ENCODE measurements at places on chromosomes 6 and 20. TPM values are rescaled to one million over a fixed set of nuclear protein-coding genes. Genes with fewer than 3 reads are reported as not detected.
A peak's percentile ranks its signal among the peaks of the same experiment; 100 is the strongest.

DNA sequence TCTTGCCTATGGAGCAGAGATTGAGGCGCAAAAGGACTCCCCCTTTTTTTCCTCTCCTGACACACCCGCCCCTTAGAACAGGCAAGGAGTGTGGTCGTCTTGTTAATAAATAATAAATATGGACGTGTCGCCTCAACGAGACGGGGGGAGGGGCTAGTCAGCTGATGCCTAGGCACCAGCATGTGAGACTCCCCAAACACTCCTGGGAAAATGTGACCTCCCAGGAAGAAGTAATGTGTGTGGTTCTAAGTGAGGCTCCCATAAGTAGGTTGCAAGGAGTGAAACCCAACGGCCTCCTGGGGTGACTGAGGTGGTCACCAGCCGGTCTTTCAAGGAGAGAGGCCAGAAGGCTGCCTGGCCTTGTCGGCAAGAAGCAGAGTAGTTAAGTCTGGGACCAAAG is 1.1 kb upstream of the FAXC start:
- no peak for DNase-seq

GRCh38 chr20:51195419-51195901 is 172.6 kb upstream of the KCNG1 start:
- DNase-seq = no peak

The MAS1L gene
- total RNA-seq = not detected

- DNase-seq = no peak
These were observed 26.4 kb upstream of the ADRM1 start for GRCh38 chr20:62276439-62276838.

The KIF6 gene
- total RNA-seq = 0.17 TPM

The BACH2 gene
- 265 TPM for total RNA-seq

DNA sequence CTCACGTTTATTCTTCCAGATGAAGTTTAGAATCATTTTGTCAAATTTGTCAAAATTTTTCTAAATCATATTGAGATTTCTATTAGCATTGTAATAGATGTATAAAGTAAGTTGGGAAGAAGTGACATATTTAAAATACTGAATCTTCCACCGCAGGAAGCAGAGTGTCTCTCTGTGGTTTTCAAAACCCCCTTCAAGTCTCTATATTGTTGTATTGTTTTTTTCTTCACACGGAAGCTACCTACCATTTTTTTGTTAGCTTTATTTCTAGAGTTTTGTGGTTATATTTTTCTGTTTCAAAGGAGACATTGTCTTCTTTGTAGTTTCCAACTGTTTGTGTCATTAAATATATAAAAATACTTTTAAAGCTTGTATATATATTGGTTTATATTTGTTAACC is 188.6 kb downstream of the ZDHHC14 start:
- peak; percentile 59 for DNase-seq

GRCh38 chr6:33195304-33196165 is 3.3 kb upstream of the COL11A2 start:
- DNase-seq = no peak

- DNase-seq = no peak
These were observed 242.7 kb downstream of the MYLK4 start for GRCh38 chr6:2508071-2508470.

- DNase-seq = no peak
These were observed 44.0 kb downstream of the PAK5 start for GRCh38 chr20:9794831-9795230.

- DNase-seq = no peak
These were observed 156.0 kb upstream of the FAM83B start for GRCh38 chr6:54690596-54690995.

DNA sequence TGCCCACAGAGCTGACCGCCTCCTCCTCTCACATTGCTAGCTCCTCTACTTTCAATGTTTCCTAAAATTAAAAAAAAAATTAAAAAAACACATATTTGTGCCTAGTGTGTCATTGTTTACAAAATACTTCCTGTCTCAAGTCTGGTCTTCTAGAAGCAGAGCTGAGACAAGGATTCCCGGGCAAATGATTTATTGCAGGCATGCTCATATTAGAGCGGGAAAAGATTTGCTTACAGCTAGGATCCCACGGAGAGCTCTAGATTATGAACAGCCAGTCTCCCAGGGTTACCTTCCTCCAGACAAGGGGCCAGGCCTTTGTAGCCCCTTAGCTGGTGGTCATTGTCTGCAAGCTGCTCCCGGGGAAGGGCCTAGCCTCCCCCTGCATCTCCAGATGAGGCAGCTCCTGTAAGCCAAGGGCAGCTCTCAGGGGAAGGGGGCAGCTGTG is 9.4 kb downstream of the PACSIN1 start:
- DNase-seq = no peak

- DNase-seq = no peak
These were observed 222.9 kb downstream of the UBE3D start for GRCh38 chr6:82842721-82843120.

DNA sequence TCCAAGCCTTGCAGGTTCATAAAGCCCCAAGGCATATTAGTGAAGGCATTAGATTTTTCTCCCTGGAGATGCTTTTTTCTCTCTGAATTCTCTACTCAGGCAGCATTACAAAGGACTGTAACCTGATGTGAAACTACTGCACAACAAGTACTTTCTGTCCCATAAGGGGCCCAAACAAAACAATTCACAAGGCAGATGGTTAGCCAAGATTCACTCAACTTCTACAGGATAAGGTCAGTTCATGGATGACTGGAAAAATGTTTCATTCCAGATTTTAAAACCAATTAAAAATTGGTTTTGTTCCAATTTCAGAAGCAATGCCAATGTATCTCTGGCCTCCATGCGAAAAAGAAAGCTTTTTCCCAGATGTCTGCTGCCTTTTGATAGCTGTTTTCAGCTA is 181.8 kb downstream of the KHDC1L start:
- no peak for DNase-seq

- DNase-seq = peak; percentile 69
These were observed 144.2 kb downstream of the JARID2 start for GRCh38 chr6:15389765-15390723.

The ZC2HC1B gene
- not detected for total RNA-seq

- no peak for DNase-seq
These were observed 149.9 kb upstream of the AFDN start for GRCh38 chr6:167676666-167677421.

The FAM110A gene
- 36.4 TPM for total RNA-seq

GRCh38 chr6:155039618-155040017 is 44.5 kb downstream of the TIAM2 start:
- DNase-seq = no peak

DNA sequence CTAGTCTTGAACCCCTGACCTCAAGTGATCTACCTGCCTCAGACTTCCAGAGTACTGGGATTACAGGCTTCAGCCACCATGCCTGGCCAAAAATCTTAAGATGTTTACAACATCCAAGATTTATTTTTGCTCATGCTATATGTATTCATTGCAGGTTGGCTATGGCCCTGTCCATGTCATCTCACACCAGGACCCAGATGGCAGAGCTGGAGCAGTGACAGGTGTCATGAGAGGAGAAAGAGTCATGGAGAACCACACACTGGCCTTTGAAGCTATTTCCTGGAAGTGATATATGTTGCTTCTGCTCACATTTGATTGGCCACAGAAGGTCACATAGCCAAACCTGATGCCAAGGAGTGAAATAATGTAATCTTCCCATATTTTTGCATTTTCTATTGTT is 13.8 kb upstream of the DDR1 start:
- DNase-seq = no peak

The PDYN gene
- total RNA-seq = not detected
